ACHN (cell line): ENCODE measurements at places on chromosomes 11 and 22.

DNA sequence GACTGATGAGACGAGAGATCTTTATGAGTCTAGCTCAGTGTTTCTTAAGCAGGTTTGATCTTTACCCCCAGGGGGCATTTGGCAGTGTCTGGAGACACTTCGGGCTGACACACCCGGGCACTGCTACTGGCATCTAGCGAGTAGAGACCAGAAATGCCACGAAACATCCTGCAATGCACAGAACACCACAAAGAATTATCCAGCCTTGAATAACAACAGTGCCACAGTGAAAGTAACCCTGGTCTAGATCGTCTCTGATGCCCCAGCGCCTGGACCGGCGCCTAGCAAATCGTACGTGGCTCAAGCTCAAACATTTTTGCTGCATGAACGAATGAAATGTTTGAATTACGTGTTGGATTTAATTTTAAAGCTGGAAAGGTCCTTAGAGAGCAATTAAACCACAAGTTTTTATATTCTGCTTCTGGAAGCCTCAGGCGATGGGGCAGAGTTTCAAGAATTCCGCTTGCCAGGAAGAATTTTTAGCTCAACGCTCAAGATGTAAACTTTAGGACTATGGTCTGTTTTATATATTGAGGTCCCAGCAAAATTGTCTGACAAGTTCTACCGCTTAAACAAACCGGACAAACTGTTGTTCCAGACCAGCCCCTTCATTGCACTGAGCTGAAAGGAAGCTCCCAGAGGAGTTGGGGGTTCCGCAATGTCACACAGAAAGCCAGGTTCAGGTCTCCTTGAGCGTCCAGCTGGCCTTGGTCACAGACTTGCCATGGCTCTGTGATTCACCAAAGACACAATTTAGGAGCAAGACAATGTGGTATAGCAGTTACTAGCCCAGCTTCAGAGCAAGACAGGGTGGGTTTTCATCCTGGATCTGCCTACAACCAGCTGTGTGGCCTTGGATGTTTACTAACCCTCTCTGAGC lies 44.2 kb upstream of the SMTN start:
- DNase-seq = no peak

- DNase-seq = no peak
Observed at GRCh38 chr11:596374-596773, 19.4 kb downstream of the IRF7 start.

DNA sequence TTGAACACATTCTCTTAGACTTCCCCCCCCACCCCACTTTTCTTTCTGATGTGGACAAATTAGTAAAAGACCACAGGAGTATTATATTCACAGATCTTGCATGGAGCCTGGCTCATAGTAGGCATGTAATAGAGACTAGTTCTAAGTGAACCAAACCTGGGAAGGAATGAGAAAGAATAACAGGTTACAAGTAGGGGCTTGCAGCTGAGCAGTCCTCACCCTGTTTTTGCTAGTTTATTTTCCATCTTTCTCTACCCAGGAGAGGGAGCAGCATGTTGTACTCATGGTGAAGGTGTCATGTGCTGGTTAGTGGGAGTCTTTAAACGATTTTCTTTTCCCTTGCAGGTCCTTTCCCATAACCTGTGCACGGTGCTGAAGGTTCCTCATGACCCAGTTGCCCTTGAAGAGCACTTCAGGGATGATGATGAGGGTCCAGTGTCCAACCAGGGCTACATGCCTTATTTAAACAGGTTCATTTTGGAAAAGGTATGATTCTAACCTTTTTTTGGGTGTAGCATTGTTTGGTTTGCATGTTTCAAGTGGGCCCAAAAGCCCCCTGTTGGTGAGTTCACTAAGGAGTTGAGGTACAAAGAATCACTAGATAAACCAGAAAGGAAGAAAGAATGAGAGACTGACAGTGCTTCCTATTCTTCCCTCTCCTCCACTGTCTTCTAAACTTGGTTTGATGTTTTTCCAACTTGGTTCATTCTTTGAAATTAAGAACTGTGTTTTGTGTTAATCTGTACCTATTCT lies 30.1 kb downstream of the SWAP70 start:
- DNase-seq = no peak

GRCh38 chr11:34343153-34343552 lies 14.7 kb downstream of the ABTB2 start:
- peak; percentile 96 for DNase-seq

DNA sequence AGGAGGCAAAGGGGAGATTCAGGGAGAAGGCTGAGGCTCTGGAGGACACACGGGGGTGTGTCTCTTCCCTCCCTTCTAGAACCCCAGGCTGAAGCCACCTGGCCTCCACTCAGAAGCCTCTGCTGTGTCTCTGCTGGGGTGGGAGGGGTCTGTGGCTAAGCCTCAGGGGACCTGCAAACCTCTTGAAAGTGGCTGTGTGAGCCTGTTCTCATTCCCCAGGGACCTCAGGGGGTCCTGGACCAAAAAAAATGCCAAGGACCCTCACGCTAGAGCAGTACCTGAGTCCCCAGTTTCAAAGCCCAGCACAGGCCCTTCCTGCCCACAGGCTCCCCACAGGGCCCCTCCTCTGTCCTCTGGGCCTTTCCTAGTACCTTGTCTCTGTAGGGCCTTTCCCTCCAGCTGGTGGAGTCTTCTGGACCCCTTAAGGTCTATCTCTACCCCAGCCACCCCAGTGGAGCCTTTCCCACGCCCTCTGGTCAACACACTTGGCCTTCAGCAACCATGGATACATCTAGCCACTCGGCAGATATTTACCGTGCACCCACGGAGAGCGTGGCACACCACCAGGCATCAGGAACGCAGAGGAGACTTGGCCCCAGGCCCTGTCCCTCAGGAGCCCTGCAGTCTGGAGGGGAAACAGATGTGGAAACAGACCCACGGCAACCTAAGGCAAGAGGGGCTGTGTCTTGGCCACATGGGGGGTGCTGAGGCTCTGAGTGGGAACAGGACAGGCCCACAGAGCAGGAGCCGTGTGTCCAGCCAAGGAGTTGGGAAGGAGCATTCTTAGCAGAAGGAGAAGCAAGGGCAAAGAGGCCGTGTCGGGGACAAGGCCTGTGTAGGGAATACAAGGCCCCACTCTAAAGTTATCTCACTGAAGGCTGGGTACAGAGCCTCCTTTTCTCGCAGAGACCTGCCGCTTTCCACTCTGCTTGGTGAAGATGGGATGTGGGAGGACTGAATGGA lies 18.5 kb downstream of the PLA2G6 start:
- DNase-seq = no peak

- no peak for DNase-seq
Observed at GRCh38 chr11:79383874-79384273, 57.0 kb downstream of the TENM4 start.

GRCh38 chr11:48116437-48117228 lies 100.0 kb upstream of the OR4B1 start:
- peak; percentile 9 for DNase-seq

GRCh38 chr22:26642465-26643417 lies 14.6 kb upstream of the MIAT start:
- no peak for DNase-seq

GRCh38 chr22:41338614-41339212 lies 37.4 kb downstream of the ZC3H7B start:
- no peak for DNase-seq
